Lung (tissue), 17 donors: ENCODE measurements at places on chromosomes 6 and 20. TPM values are rescaled to one million over a fixed set of nuclear protein-coding genes. Genes with fewer than 3 reads are reported as not detected.

Gene EPPIN
- polyA plus RNA-seq = 0.53 TPM

Gene WFDC10B
- 1.5 TPM for polyA plus RNA-seq

Gene TRDN
- 0.05 TPM for polyA plus RNA-seq

Gene CCHCR1
- 14.3 TPM for polyA plus RNA-seq

Gene CD164
- 157 TPM for polyA plus RNA-seq

Gene TBCC
- polyA plus RNA-seq = 21.6 TPM

Gene CTAGE9
- not detected for polyA plus RNA-seq

Gene SLC22A3
- 35.6 TPM for polyA plus RNA-seq

Gene LMBRD1
- polyA plus RNA-seq = 31.2 TPM

Gene HLA-DQB1
- polyA plus RNA-seq = 1,148 TPM

Gene MBOAT1
- polyA plus RNA-seq = 4.5 TPM

Gene PRDM1
- 8.1 TPM for polyA plus RNA-seq

Gene BANF2
- polyA plus RNA-seq = not detected

Gene ZBTB2
- polyA plus RNA-seq = 8.1 TPM

Gene OR2J3
- not detected for polyA plus RNA-seq

Gene MUC21
- 4.6 TPM for polyA plus RNA-seq

Gene RAMACL
- 0.77 TPM for polyA plus RNA-seq

Gene TNFRSF21
- 27.2 TPM for polyA plus RNA-seq

Gene SASH1
- polyA plus RNA-seq = 18.8 TPM

Gene ISM1
- 1.6 TPM for polyA plus RNA-seq

Gene CLVS2
- polyA plus RNA-seq = not detected

Gene PROKR2
- not detected for polyA plus RNA-seq

Gene TMC2
- polyA plus RNA-seq = 0.06 TPM

Gene PRSS35
- polyA plus RNA-seq = 0.14 TPM

Gene MAFB
- 161 TPM for polyA plus RNA-seq

Gene WFDC2
- 1,020 TPM for polyA plus RNA-seq

Gene MAPK13
- polyA plus RNA-seq = 58.9 TPM

Gene TTK
- 1.1 TPM for polyA plus RNA-seq

Gene FYN
- 27.3 TPM for polyA plus RNA-seq

Gene NFATC2
- polyA plus RNA-seq = 1.5 TPM

Gene LY86
- 9.8 TPM for polyA plus RNA-seq

Gene KIAA0408
- polyA plus RNA-seq = 13.0 TPM
